Pancreas (tissue), 10 donors: ENCODE measurements at places on chromosomes 6 and 20. TPM values are rescaled to one million over a fixed set of nuclear protein-coding genes. Genes with fewer than 3 reads are reported as not detected.

The ESF1 gene
- total RNA-seq = 7.4 TPM

DNA sequence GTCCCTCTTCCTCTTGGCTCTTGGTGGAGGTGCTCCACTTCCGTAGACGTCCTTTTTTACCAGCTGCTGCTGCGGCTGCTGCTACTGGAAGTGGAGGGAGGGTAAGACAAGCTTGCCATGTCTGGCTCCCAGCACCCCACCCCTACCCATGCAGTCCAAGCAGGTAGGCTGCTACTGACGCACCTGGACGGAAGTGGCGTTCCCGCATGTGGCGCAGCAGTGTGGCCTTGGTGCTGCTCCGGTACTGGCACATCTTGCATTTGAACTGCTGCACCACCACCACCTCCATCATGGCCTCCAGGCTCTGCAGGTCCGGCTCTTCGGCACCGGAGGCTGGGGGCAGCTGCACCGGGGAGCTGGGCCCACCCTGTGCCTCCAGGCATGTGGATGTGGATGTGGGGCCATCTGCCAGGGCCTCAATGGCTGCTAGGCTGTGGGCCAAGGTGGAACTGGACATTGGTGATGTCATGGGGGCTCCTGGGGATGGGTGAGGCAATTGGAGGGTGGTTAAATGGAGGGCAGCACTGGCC lies 4.4 kb downstream of the ZNF335 start:
- DNase-seq = no peak

DNA sequence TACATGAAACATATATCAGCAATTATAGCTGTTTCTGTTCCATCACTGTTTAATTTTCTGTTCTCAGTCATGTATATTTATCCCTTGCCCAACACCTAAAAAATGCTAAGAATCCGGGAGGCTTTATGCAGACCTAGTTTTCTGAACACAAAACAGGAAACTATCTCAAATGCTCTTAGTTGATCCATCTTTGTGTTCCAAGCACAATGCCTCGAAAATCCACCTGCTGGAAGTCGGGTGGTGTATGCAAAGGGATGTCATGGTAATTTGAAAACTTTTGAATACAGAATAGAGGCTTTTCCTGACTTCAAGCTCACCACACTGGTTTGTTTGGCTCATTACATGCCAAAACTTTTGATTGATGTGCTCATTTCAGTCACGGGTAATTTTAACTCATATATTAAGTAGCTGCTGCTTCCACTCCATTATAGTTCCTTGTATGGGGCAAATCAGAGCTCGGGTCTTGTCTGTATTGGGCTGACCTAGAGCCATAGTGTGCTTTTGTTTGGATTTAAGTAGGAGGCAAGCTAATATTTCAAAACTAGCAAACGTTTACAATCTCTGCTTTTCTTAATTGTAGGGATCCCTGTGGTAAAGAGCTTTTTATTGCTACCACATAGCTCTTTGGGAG lies 646.5 kb upstream of the EPHA7 start:
- DNase-seq = no peak

- peak; percentile 88 for DNase-seq
Observed at GRCh38 chr6:62285612-62286469, at the start of gene KHDRBS2. KHDRBS2 (minus strand) TSS chr6:62286225.
